ENCODE measurements at places on chromosomes 13 and 19.

DNA sequence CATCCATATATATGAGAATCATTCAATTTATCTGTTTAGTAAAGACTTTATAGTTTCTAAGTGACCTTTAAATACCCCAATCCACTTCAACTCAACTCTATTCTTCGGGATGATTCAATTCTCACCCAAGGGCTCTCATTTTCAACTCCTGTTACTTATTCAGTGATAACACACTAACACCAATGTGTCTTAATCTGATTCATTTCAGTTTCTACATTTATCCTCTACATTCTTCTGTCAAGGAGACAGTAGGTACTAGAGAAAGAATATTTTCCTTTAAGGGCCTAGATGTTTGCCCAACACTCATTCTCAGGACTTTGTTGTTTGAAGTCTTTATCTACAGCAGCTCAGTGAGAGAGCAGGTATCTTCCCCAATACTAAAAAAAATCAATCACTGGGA lies 7.1 kb downstream of the ARGLU1 start:
- DNase-seq = no peak

GRCh38 chr13:36820222-36820621 lies 1.2 kb downstream of the RFXAP start:
- no peak for DNase-seq

- peak; percentile 62 for DNase-seq
Observed at GRCh38 chr19:58558066-58558622, at the start of gene UBE2M. UBE2M (minus strand) TSS chr19:58558611; CDS start chr19:58558381, 230 bp downstream.

DNA sequence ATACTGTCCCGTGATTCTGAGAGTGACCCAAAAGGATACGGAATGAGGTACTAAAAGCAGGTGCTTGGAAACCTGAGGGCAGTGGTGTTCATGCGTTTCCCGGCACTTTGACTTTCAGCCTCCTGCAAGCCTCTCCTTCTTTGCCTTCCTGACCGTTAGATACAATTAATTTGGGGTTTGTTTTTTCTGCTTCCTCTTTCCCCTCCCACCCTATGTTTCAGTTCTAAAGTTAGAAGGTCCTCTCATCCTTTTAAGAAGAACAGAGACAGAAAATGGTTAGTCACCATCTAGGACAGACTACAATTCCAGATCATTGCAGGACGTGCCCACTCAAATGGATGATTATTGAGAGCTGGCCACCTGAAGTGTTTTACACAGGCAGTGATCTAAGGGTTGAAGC lies 1.8 kb upstream of the LILRB4 start:
- no peak for DNase-seq

DNA sequence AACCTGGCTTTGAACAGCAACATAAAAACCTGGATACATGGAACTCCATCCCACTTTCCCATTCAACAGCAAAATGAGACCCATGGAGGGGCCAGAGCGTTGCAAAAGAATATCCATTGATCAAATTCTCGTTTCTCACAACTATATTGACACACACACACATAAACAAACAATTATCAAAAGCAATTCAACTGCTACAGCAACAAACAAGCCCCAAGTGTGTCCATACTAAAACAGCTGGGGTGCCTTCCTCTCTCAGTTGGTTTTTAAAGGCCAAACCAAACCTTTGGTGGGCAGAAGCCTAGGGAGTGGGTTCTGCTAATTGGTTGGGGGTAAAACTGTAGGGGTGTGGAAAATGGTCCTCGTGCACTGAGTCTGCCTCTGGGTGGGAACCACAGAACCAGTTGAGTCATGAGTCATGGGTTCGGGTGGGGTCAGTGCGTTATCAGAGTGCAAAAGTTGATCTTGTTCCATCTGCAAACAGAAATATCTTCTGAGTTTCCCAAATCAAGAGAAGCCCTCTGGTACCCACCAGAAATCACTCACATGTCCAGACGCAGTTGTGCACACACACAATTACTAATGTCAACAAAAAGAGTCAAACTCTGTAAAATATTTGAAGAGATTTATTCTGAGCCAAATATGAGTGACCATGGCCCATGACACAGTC lies 18.5 kb downstream of the GPR42 start:
- DNase-seq = no peak

DNA sequence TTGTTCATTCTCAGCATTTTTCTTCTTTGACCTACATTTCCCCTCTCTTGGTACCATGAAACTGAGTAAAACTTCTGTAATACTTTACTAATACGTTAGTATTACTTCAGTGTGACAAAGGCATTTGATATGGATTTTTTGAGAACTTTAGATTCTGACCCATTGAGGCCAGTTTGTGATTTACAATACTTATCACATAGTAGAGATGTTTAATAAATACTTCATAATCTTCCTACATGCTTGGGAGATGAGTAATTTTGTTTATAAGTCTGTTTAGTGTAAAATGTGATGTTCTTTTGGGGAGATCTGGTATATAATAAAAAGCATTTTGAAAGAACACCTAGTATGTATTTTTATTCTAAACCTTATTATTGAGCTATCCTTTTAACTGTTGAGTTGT lies 29.7 kb downstream of the GTF2F2 start:
- DNase-seq = no peak

DNA sequence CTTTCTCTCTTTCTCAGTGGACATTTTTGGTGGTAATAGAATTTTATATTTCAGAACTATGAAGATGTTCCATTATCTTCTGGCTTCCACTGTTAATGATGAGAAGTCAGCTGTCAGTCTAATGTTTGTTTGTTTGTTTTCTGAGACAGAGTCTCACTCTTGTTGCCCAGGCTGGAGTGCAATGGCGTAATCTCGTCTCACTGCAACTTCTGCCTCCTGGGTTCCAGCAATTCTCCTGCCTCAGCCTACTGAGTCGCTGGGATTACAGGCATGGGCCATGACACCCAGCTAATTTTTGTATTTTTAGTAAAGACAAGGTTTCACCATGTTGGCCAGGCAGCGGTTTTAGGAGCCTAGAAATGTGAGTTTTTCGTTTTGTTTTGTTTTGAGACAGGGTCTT lies 4.7 kb downstream of the ZNF317 start:
- DNase-seq = no peak

DNA sequence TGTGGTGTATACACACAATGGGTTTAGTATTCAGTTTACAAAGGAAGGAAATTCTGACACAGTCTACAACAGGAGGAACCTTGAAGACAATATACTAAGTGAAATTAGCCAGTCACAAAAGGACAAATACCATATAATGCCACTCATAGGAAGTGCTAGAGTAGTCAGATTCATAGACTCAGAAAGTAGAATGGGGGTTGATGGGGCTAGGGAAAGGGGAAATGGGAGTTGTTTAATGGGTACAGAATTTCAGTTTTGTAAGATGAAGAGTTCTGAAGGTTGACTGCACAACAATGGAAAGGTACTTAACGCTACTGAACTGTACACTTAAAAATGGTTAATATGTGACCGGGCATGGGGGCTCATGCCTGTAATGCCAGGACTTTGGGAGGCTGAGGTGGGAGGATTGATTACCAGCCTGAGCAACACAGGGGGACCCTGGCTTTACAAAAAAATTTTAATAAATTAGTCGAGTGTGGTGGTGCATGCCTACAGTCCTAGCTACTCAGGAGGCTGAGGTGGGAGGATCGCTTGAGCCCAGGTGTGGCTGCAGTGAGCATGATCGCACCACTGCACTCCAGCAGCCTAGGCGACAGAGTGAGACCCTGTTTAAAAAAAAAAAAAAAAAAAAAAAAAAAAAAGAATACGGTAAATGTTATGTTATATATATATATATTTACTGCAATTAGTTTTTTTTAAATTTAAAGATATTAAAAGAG lies 45.0 kb downstream of the SLC15A1 start:
- DNase-seq = no peak

- no peak for DNase-seq
Observed at GRCh38 chr19:18987456-18987855, 45.9 kb downstream of the SUGP2 start.

- DNase-seq = no peak
Observed at GRCh38 chr13:28684257-28684656, 25.3 kb downstream of the POMP start.

- DNase-seq = no peak
Observed at GRCh38 chr13:24043590-24044350, 116.8 kb upstream of the SPATA13 start.

GRCh38 chr13:114118086-114118485 lies 14.3 kb downstream of the RASA3 start:
- DNase-seq = no peak

DNA sequence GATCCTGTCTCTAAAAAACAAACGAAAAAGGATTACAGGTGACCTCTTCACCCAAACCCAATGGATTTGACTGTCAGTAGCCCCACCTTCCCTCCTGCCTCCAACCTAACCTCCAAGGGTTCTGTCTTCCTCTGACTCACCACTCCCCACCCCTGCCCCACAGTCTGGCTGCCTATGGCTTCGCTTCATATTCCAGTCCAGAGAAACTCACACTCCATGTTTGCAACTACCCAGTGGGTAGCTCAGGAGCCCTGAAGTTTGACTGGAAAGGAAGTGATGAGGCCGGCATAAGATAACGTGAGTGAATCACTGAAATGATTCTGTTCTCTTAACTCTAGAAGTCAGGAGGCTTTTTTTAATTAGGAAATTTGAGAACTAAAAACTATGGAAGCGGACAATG lies 303.9 kb downstream of the FOXO1 start:
- DNase-seq = no peak

- no peak for DNase-seq
Observed at GRCh38 chr13:66077132-66077689, 1152.9 kb downstream of the PCDH9 start.

DNA sequence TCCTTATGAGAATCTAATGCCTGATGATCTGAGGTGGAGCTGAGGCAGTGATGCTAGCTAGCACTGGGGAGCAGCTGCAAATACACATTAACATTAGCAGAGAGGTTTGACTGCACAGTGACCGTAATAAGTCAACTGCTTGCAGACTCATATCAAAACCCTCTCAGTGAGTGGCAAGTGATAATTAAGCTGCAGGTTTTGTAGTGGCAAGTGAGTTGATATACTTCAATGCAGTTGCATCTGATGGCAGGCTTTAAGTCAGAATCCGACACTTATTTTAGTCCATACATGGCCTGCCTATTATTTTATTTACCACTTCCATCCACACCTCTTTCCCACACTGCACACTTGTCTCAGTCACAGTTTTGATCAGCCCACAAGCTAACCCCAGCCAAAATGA lies 209.2 kb upstream of the IRS2 start:
- no peak for DNase-seq

- no peak for DNase-seq
Observed at GRCh38 chr19:43667126-43667875, 2.7 kb downstream of the PLAUR start.

GRCh38 chr13:28136916-28137315 lies 1.4 kb upstream of the PAN3 start:
- peak; percentile 13 for DNase-seq

GRCh38 chr19:38687837-38688378 lies 40.5 kb downstream of the ACTN4 start:
- DNase-seq = no peak

Measured in CD4-positive, alpha-beta T cell treated with Interleukin-6 for 4 hours (primary cell).